NCI-H2107 (cell line): ENCODE measurements at places on chromosomes 13 and 19.

DNA sequence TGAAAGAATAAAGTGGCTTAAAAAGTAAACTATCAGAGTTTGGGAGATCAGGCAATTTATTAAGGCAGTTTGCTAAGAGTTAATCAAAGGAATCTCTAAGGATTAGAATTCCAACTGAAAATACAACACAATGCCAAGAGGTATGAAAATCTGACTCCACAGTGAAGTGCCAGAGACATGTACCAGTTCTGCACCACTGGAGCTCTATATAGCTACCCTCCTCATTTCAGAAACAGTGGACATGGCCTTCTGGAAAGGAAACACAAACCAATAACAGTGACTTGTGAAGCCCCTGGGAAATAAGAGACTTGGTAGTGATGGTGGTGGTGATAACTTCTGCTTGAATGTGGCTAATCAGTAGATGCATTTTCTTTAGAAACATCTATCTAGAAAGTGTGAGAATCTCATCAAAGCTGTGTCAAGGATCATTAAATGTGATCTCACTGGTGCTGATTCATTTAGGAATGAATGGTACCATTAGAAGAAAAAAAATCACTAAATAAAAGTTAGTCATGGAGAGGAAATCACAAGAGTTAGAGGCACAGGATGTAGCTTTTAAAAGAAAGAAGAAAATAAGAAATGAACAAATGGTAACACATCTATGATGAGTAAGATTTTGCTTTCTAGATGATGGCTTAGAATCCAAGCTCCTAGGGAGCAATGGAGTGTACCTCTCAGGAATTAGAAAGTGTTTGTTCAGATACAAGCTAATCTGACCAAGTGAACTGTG, 20.1 kb upstream of the N4BP2L1 start:
- no peak for DNase-seq

- peak; percentile 3 for DNase-seq
These were observed 36.5 kb downstream of the B3GLCT start for GRCh38 chr13:31236211-31236786.

DNA sequence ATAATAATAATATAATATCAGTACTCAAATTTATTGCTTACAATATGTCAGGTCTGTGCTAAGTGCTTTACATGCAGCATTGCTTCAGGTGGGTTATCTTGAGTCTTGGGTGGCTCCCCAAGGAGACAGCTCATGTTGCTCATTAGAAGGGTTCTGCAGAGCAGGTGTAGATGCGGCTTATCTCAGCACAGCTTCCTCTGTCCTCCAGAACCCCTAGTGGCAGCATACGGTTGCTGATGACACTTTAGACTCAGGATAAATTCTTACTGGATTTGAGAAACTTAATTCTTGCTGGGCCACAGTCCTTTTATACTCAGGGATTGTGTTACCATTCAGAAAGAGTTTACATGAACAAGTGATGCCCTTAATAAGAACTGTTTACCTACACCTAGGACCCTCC, 8.9 kb downstream of the COG3 start:
- no peak for DNase-seq

DNA sequence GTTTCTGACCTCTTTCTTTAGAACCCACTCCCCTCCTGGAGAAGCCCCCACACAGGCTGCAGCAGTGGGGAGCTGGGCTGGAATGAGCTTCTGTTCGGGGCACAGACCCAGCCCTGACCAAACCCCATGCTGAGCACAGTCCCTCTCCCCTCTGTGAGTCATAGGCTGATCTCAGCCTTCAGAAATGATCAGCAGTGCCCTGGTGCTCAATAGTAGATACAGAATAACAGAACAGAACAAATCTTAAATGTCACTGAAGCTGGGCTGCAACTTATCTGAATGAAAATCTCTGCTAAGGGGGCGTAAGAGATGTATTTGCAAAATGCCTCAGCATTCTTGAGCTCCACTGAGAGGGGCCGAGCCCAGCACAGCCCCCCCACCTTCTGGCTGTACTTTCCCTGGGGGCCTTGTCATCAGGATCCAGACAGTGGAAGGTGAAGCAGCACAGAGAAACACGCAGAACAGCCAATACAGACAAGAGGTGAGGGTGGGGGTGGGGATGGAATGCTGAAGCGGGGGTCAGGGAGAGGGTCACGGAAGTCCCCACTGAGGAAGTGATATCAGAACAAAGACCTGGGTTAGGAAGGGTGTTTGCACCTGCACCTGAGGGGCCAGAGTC, 9.9 kb downstream of the ZNF665 start:
- DNase-seq, result no peak

- no peak for DNase-seq
These were observed 1.6 kb upstream of the TYROBP start for GRCh38 chr19:35909684-35910035.

GRCh38 chr19:51653162-51653561, 6.5 kb upstream of the SIGLEC14 start:
- no peak for DNase-seq

GRCh38 chr13:35016362-35017112, 74.5 kb downstream of the NBEA start:
- DNase-seq, result no peak

DNA sequence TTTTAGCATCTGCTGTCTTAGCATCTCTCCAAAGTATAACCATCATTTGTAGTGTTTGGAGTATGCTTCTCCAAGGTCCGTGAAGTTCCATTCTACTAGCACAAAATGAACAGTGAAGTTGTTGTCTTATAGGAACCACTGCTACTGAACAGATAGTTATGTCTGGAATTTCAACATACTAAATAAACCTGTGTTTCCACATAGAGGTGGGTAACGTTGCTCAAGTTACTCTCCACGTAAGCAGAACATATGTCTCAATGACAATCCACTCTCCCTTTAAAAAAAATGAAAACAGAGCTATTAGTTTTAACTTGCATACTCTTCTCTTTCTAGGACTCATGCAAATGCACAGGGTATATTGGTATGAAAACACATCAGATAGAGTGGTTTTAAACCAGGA, 184.3 kb upstream of the TRPC4 start:
- DNase-seq, result no peak

GRCh38 chr19:16587833-16588823, 15.9 kb upstream of the SLC35E1 start:
- DNase-seq, result no peak

- no peak for DNase-seq
These were observed 53.2 kb upstream of the TEX29 start for GRCh38 chr13:111267205-111267604.

DNA sequence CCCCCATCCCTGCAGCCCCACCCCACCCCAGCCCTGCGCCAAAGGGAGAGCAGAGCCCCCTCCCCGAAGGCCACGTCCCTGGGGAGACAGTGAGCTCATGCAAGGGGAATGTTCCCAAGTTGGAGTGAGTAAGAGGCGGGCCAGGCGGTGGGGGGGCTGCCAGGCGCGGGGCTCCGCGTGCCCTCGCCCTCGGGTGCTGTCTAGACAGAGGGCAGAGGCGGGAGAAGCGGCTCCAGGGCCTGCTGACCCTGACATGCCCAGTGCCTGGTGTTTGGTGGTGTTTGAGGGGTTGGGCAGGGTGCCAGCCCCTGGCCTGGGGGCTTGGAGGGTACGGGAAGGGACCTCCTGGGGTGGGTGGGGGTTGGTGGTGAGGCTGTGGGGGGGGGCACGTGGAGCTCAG, 1.0 kb downstream of the FSTL3 start:
- no peak for DNase-seq

GRCh38 chr13:21913010-21913409, 242.1 kb downstream of the FGF9 start:
- DNase-seq, result no peak

GRCh38 chr13:87208636-87209035, 462.5 kb upstream of the SLITRK5 start:
- DNase-seq, result no peak

GRCh38 chr13:40377783-40378182, 288.7 kb downstream of the FOXO1 start:
- no peak for DNase-seq

GRCh38 chr19:18501832-18502231, 20.0 kb downstream of the ELL start:
- DNase-seq, result no peak

DNA sequence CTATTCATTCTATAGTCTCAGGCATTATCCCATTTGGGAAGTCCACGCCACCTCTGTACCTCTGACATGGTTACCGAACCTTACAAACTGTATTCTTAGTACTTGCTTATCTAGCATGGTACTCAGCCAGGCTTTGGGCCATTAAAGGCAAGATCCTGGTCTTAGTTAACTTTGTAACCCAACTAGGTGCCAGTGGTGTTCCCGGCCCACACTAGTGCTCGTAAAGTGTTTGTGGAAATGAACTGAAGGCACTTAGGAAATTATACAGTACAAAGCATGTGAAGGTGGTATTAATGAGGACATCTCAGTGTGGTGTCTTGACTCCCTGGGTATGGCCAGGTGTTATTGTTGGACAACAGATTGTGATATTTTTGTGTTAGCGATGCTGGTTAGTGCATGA, 87.8 kb upstream of the RNF113B start:
- DNase-seq, result no peak

DNA sequence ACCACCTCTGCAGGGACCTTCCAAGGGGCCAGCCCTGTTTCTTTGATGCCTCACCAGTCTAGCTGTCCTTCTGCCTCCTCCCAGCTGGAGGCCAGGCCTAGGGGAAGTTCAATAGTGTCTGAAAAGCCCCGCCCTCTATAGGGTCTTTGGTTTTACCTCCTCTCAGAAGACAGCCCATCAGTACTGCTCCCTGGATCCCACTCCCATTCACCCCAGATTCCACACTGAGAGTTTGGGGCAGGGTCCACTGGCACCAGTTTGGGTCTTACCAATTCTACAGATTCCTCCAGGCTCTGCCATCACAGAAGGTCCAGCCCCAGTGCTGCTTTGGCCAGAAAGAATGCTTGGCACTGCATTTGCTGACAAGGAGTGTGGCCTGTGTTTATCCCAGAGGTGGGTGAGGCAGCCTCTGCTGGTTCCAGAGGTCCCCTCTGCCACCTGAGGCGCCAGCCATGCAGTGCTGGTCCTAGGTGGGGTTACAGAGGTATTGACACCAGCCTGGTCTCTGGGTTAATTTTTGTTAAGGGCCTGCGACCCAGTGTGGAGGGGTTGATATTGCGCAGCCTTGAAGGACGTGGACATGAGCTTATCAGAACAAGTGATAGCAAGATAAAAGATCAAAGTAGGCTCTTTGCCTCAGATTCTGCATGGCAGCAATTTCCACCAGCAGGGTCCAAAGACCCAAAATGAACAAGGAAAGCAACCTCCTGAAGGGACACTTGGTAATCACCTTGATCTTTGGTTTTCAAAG, 41.4 kb upstream of the IGSF23 start:
- DNase-seq, result no peak

- DNase-seq, result no peak
These were observed 2.1 kb downstream of the ERFL start for GRCh38 chr19:41926028-41926762.

DNA sequence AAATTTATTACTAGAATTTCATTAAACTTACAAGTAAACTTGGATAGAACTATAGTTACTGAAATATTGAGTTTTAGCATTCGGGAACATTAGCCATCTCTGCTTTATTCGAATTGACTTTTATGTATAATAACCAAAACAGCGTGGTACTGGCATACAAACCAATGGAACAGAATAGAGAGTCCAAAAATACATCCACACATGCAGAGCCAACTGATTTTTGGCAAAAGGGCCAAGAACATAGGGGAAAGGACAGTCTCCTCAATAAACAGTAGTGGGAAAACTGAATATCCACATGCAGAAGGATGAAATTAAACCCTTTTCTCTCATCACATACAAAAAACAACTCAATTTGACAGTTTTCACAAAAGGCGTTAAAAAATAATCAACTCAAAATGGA, 84.3 kb downstream of the EPSTI1 start:
- no peak for DNase-seq

- DNase-seq, result no peak
These were observed 162.3 kb downstream of the KLF5 start for GRCh38 chr13:73220966-73221720.
